ENCODE measurements at places on chromosomes 13 and 19.
A peak's percentile ranks its signal among the peaks of the same experiment; 100 is the strongest.

DNA sequence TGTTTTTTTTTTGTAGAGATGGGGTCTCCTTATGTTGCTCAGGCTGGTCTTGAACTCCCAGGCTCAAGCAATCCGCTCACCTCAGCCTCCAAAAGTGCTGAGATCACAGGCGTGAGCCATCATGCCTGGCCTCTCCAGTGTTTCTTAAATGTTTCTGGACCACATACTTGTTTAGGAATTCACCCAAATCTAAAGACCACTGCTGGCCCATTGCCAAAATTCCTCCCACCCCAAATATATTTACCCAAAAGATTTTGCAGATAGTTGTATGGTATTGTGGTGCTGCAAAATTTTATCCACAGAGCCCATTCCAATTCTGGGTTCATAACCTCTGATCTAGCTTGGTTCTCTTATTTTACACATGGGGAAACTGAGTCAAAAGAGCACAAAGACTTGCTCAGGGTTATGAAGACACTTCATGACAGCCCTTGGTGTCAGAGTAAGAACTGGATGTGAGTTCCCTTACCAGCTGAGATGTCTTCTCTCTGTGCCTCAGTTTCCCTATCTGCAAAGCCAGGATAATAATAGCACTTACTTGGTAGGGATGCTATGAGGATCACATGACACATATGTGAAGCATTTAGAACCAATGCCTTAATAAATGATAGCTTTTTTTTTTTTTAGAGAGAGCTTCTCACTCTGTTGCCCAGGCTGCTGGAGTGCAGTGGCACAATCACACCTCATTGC lies 10.9 kb downstream of the NFILZ start:
- no peak for DNase-seq

- no peak for DNase-seq
Measured at GRCh38 chr13:70128098-70128497, 19.8 kb upstream of the KLHL1 start.

GRCh38 chr13:50649211-50649610 lies 194.3 kb downstream of the DLEU7 start:
- no peak for DNase-seq

- no peak for DNase-seq
Measured at GRCh38 chr13:27014406-27015359, 156.9 kb downstream of the USP12 start.

- no peak for DNase-seq
Measured at GRCh38 chr13:37226971-37227370, 121.5 kb upstream of the CSNK1A1L start.

GRCh38 chr19:5967994-5968430 lies 9.9 kb downstream of the RANBP3 start:
- peak; percentile 68 for DNase-seq

DNA sequence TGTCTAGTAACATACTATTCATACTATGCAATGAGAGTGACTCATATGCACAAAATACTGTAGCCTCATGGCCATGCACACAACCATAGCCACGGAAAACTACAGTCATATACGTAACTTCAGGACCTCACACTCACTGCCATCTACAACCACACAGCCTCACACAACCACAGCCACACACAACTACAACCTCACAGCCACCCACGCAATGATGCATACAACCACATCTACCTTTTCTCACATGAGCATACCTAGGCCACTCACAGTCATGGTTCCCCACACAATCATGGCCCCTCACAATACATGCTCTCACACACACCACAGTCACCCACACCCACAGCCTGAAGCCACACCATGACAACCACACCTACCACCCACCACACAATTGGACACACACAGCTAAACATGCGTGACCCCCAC lies 8.7 kb upstream of the TNFSF14 start:
- peak; percentile 68 for DNase-seq

- no peak for DNase-seq
Measured at GRCh38 chr19:14416817-14417231, 2.3 kb downstream of the DDX39A start.

DNA sequence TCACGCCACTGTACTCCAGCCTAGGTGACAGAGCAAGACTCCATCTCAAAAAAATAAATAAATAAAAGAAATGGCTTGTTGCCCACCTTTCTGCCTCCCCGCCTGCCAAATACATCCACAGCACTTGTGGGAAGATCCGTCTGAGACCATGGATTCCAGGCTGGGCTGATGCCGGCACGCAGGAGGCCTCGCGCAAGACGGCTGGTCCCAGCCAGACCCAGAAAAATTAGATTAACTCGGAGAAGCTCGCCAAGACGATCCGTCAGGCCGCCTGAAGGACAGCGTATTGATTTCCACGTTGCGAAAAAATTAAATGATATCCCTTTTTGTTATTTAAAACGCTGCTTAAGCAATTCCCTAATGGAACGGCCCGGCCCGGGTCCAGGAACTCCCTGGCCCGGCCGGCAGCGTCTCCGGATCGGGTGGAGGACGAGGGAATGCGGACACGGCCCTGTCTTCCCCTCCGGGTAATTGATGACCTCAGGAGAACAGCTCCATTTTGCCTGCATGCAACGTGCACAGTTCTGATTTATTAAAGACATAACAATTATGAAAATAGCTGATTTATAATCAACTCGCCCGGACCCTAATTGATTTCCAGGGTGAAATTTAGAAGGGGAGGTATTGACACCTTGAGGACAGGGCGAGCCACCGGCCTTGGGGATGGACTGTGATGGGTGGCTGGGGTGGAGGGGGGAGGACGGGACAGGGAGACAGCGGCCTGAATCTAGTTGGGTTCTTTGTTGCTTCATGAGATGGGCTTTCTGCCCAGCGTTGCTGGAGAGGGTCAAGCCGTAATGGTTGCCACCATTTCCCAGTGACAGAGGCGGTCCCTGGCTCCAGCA lies 52.1 kb downstream of the ZNRF4 start:
- DNase-seq = no peak

- peak; percentile 81 for DNase-seq
Measured at GRCh38 chr19:7925171-7925851, 624 bp downstream of the CTXN1 start.

DNA sequence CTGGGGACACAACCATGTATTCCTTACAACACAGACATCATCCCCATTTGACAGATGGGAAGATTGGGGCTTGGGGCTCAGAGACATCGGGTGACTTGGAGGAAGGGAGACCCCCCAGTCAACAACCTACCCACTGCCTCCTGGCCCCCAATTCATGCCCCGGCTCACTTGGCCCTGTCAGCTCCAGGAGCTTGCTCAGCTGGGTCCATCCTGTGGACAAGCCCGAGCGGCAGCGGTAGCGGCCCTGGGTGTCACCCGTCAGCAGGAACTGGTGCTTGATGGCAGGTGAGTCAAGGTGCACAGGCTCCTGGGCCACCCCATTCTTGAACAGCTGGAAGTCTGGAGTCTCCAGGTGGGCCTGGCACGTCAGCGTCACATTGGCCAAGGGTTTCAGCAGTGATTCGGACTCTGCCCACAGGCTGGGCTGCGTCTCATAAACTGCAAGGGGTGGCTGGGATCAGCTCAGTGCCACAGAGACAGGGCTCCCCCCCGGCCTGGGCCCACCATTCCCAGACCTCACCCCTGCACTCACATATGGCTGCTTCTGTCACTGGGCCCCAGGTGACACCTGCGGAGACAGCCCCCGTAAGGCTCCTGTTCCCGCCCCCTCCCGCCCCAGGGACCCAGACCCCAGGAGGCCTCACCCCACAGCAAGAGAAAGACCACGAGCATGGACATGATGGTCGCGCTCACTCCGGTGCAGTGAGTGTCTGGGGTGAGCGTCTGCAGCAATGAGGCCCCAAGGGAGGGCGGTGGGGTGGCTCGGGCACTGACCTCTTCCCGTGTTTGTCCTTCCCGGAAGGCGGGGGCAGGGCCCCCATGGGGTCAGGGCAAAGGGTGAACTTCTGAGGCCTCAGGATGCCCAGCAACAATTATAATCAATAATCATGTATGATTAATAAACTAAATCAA lies at the start of gene A1BG:
Gene A1BG, minus strand, starts transcription at position 733 of the 912 bp plus-strand sequence. Its CDS starts 55 bp downstream, at position 678.
- no peak for DNase-seq

DNA sequence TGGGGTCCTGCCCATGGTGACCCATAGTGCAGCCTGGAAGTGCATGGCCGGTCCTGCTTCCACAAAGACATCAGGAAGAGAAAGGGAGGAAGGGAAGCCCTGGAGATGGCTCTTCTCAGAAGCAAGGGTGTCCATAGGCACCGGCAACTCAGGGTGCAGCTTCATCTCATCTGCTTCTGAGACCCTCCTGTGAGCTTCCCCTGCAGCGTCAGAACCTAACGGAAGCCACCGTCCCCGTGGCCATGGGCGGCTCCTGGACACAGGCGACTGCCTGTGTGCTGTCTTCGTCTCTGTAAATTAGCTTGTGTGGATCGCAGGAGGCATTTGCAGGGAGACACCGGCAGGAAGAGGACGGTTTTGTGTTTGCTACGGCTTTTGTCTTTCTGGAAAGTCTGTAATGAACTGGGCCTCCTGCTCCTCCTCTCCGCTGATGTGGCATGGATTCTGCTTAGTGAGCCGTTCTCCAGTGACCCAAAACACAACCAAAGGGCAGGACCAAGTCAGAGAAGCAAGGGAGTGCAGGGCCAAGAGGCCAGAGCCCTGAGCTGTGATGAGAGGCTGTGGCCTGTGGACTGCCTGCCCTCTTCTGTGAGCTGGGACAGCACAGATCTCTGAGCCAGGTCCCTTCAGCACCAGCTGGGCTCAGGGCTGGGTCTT lies 2.5 kb downstream of the ATP4B start:
- DNase-seq = no peak

- DNase-seq = no peak
Measured at GRCh38 chr13:51846756-51847155, 1.8 kb upstream of the TMEM272 start.

DNA sequence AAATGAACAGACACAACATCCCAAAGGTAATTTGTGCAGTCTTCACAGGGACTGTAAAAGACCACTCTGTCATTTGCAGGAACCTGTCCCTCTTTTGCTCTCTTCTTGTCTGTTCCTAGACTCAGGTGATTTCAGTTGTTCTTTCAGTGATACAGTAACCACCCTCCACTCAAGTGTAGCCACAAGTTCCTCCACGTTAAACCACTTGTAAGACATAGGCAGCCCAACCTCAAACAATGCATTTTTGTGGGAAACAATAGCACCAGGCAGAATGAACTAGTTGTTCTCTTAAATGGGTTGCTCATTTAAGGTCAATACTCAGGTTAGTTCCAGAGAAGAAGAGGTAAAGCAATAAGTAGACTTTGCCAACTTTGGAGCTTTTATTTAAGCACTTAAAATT lies 359.4 kb downstream of the MZT1 start:
- DNase-seq = no peak

Measured in stimulated activated CD4-positive, alpha-beta T cell treated with anti-CD3 and anti-CD28 coated beads, Interleukin-2, amount 100 ng/mL, for 48 hours (primary cell).